AG04449 (cell line): ENCODE measurements at places on chromosomes 2 and 18.

GRCh38 chr2:23027396-23027795 is 357.6 kb upstream of the KLHL29 start:
- no peak for DNase-seq

GRCh38 chr18:63979409-63979920 is 9.6 kb downstream of the SERPINB8 start:
- DNase-seq, result no peak

- DNase-seq, result no peak
These were observed 35.6 kb downstream of the COPS8 start for GRCh38 chr2:237121321-237121720.

DNA sequence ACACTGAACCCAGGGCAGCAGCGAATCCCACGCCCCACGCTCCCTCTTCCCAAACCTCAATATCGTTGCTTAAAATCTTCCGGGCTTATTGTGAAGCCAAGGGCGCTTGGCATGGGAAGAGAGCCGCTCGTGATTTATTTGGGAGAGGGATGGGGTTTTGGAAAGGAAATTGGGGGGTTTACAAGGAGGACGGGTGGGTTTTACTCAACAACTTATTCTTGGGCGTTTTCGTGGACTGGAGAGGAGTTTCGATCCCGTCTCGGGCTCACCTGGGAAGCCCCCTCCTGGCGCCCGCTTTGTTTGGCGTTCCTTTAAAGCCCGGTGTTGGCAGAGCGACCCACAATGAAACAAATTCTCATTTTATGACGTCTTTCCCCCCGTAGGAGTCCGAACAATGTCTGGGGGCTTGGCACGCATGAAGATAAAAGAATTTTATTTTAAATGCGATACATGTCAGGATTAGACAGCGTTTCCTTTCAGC is 135.3 kb downstream of the INSIG2 start:
- no peak for DNase-seq

DNA sequence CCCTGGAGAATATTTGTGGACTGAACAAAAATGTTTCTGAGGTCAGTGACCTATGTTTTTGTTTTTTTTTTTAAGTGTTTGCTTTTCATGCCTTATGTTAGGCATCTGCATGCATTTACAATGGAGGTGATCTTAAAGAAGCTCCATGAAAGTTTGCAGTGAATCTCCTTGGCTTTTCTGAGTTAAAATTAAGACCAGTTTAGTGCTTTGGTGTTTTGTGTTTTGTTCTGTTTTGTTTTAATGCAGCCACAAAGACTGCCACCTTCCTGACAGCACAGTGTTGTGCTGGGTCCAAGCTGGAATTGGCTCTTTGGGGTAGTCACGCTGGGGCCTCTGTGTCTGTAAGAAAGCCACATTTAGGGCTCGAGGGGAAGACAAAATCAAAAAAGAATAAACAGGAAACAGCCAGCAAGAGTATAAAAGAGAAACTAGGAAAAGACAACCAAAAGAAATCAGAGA is 396.2 kb downstream of the ARHGAP15 start:
- no peak for DNase-seq

DNA sequence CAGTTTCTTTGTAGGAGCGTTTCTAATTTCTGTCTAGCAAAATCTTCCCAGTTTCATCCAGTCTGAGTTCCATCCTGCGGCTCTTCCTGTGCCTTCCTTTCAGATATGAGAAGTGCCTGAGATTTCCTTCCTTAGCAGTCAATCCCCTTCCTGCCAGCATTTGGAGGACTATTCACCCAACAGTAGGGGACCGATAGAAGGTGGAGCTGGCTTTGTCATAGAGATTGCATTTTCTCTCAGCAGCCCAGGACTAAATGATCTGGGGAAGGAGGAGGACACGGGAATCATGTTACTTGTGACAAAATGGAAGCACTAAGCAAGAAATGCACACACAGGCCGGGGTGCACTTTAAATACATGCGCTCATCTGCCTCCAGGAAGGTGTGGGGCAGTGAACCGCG is 5.6 kb upstream of the SMIM21 start:
- DNase-seq, result no peak

GRCh38 chr2:118940486-118941120 is 1.4 kb upstream of the MARCO start:
- DNase-seq, result no peak

DNA sequence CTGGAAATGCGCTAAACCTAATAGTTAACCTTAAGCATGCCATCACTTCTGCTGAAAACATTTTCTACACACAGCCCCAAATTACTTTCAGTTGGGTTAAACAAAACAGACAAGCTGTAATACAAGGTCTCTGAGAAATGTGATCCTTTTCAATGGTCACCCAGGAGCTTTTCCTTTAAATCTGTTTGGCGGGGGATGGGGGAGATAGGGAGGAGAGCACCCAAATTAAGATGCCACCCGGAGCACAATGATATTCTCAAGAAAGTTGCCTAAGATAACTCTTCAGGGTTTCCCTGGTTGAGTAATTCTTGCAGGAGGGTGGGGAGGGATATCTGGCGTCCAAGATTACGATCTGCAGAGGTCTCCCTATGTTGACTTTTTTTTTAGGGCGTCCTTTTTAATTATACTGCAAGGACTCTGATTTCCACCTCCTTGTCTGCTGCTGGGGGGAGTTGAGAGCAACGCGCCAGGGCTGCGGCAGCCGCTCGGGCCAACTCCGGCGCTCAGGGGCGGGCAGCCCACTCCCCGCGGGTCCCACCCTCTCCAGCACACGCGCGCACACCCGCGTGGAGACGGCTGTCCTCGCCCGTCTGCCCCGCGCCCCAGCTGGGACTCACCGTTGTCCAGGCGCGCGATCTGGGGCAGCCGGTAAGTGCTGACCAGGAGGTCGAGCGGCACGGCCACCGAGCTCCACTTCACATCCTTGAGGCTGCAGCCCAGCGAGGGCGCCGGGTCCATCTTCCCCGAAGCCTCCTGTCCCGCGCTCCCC is 807 bp downstream of the GAREM1 start:
- no peak for DNase-seq

DNA sequence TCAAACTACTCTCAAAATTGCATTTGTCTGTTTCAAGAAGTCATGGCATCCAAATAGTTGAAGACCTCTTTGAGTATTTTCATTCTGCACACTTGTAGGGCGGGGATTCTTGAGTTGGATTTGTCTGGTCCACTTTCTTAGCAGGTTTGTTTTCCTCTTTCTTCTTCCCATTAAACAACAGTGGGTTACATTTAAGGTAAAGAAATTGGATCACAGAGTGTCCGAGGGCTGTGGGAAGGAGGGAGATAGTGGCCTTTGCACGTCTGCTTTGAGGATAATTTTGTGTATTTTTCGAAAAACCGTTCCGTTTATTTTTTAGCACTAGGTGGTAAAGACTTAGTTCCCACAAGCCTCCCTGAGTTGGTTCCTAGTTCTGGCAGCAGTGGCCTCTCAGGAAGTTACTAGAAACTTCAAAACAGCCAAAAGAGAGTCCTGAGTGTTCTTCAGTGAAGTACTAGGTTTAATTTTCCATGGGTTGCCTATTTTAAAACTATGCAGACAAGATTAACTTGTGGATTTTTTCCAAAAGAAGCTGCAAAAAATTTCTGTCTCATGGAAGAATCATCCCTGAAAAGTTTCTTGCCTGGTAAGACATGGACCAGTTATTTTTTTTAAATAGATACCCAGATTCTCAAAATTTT is 107.9 kb downstream of the CDC42EP3 start:
- no peak for DNase-seq

DNA sequence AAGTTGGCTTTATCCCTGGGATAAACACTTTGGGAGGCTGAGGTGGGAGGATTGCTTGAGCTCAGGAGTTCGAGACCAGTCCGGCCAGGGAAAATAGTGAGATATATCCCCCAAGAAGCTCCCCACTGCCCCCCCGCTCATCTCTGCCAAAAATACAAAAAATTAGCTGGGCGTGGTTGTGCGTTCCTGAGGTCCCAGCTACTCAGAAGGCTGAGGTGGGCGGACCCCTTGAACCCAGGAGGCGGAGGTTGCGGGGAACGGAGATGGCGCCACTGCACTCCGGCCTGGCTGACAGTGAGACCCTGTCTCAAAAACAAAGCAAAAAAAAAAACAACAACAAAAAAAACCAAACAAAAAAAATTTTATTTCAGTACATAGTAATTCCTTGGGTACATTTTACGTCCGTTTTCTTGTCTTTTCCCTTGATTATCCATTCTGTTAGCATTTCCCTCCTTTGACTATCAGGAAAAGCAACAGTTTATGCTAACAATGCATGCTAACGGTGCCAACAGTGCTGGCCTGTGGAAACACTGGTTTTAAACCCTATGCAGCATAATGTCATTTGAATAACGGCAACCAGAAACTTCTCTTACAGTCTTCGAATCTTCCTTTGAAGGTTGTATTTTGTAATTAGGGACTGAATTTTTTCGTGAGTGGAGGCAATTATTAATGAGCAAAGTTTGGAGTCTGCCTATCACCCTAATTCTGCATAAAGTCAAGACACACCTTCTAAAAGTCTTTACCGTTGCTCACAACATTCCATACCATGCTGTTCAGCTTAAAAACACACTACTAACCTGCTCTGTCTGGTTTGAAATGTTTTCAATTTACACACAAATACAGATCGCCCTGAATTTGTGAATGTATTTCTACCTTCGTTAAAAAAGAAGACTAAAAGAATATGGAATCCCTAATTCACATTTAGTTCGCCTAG is 721 bp upstream of the MIB1 start:
- DNase-seq, result no peak

DNA sequence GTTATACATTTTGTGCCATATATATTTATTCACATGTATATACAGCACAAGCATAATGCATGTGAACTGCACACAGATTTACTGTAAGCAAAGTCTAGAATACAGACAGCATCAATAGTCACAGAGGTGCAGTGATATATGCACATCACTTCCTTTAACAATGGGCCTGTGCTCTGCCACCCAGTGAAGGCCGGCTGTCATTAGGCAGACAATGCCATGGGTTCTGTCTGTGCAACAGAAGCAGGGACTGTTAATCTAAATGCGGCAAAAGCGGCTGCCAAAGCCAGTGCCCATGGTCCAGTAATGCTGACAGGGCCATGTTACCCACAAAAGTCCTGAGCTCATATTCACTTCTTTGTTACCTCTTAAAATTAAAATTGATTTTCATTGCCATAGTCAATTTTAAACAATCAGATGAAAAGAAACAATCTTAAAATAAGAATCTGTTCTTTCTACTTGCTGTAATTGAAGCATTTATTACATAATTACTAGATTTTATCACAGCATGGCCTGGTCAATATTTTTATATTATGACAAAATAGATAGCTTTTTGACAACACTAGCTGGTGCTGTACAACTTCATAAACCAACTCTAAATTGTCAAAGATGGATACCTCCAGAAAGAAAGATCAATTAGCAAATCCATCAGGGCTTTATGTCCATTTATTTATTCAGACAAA is 232.0 kb downstream of the STK39 start:
- no peak for DNase-seq

GRCh38 chr18:48229552-48229981 is 179.6 kb downstream of the ZBTB7C start:
- DNase-seq, result no peak

- DNase-seq, result no peak
These were observed 76.0 kb downstream of the EPC2 start for GRCh38 chr2:148720501-148721001.
